ENCODE measurements at places on chromosomes 3 and 15.

DNA sequence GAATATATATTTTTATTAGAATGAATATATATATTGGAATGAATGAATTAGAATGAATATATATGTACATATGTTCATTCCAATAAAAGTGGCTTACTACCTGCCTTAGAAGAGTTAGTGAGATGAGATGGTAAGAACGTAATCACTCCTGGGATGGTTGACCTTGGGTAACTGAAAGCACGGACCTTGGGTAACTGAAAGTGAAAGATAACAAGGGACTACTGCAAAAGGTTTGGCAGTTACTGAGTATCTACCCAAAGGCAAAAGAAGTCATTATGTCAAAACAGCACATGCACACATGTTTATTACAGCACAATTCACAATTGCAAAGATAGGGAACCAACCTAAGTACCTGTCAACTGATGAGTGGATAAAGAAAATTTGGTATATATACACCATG, 16.5 kb downstream of the ARNT2 start:
- no peak for DNase-seq

- DNase-seq: no peak
Measured at GRCh38 chr3:163306405-163306804, 1771.9 kb downstream of the SI start.

DNA sequence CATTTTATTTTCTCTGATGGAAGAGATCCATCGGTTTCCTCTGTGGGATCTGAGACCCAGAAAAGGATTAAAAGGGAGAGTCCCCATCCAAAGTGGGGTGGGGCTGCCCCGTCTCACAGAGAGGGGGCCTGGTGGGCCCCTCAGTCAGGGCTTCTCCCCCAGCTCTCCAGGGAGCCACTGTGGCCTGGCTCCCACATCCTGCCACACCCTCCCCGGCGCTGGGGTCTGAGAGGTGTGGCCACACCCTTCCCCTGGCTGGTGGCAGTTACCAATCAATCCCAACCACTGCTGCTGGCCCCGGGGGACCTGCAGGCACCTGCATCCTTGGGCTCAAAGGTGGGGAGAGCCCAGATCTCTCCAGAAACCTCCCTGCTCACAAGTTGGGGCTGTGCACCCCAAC, 161.8 kb upstream of the IQSEC1 start:
- no peak for DNase-seq

GRCh38 chr15:73992594-73992898, 451 bp upstream of the STOML1 start:
- no peak for DNase-seq

DNA sequence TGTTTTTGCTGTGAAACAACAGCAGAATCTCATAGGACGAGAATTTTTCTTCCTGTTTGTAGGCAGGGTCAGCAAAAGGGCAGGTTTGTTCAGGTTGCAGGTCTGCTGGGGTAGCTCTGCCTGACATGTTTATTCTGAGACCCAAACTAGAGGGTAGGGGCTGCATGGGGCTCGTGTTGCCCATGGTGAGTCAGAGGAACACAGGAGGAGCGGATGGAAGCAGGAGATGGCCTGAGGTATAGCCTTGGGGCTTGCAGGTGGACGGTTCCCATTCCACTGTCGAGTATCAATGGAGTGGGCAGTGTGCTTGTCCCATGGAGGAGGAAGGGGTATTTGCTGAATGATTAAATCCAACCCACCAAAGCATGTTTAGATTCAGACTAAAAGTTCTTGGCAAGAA, 138.9 kb downstream of the APBA2 start:
- no peak for DNase-seq

DNA sequence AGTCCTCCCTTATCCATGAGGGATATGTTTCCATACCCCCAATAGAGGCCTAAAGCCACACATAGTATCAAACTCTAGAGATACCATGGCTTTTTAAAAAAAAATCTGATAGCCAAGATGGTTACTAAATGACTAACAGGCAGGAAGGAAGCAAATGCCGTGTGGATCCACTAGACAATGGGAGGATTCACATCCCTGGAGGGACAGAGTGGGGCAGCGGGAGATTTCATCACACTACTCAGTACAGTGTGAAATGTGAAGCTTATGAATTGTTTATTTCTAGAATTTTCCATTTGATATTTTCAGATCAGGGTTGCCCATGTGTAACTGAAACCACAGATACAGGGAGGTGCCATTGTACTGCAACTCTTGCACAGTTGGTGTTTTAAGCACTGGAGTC, 826.6 kb downstream of the SQOR start:
- DNase-seq: peak; percentile 26

- no peak for DNase-seq
Measured at GRCh38 chr3:10389339-10389738, 68.4 kb upstream of the SEC13 start.

DNA sequence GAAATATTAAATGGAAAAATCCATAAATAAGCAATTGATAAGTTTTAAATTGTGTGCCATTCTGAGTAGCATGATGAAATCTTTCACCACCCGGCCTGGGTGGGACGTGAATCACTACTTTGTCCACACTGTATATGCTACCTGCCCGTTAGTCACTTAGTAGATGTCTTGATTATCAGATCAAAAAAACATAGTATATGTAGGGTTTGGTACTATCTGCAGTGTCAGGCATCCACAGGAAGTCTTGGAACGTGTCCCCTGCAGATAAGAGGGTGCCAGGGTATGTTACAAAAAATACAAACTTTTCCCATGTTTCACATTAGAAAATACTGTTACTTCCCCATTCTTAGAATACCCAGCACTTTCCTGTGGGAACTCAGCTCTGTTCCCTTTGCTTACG, 35.2 kb downstream of the FAM81A start:
- no peak for DNase-seq

DNA sequence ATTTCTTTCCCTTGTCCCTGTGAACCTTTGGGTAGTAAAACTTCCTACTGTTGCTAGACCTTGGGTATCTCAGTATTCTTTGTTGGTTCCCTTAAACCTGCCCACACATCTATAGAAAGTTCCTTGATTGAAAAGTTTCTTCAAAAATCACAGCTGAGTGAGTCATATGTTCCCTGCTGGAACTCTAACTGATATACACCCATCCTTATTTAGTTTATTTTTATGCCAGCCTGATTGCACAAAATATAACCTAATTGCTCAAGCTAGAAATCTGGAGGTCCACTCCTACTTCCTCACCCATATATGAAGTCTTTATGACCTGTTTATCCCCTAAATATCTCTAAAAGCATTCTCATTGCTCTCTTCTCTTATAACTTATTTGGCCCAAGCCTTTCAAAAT, 13.7 kb upstream of the GJD2 start:
- DNase-seq: peak; percentile 30

DNA sequence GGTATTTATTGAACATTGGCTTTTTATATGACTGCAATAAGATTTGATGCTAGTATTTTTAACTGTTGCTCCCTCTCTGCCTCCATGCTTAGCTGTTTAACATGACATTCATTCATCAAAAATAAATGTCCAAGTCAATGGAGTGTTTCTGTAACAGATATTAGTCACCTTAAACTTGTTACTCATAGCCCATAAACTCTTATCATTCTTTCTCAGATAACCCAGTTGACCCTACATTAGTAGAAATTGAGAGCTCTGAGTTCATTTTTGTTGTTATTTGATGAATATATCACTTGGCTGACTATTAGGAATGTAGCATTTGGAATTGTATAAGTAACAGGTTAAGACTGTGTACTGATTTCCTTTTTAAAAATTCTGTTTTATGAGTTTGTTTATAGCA, 201.1 kb downstream of the UBE2E2 start:
- DNase-seq: no peak

- no peak for DNase-seq
Measured at GRCh38 chr3:23880703-23881339, 36.0 kb downstream of the NKIRAS1 start.

- DNase-seq: no peak
Measured at GRCh38 chr15:74123131-74123429, 7.3 kb upstream of the ISLR2 start.

GRCh38 chr3:115275896-115276295, 128.8 kb upstream of the ZBTB20 start:
- peak; percentile 30 for DNase-seq

DNA sequence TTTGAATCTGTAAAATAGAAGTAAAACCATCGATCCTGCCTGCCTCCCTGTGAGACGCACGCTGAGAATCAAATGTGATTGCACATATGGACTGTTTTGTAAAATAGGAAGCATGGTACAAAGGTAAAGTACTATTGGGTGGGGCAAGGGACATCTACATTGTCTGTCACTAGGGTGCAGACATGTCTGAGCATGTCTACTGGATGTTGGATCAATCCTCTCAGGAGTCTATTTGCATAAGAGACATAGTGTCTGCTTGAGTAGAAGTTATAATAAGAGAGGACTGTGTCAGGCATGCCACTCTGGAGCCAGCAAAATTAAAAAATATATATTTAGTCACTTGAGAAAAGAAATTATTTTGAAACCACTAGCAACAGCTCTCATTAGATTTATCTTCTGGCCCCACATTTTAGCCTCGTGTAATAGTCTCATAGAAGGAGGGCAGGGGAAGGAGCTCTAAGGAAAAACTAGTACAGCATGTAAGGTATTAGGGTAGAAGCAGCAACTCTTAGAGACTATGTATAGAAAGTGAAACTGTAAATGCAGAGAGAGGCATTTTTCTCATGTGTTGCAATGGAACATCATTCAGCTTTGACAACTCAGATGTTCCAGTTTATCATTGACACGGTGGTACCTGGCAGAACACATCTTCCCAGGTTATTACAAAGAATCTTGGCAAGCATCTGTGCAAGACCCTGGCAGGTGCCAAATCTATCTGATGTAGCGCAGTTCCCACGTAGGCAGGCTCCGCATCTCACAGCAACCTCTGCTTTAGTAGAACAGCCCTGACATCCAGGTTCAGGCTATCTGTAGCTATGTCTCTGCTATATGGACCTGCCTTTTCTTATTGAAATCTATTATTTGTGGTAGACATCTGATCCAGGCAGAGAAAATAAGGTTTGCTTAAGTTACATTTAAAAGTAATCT, 85.2 kb upstream of the CHL1 start:
- no peak for DNase-seq

GRCh38 chr3:18189282-18190050, 235.7 kb downstream of the SATB1 start:
- DNase-seq: peak; percentile 51

- peak; percentile 77 for DNase-seq
Measured at GRCh38 chr15:66882251-66883020, 180.4 kb downstream of the SMAD6 start.

GRCh38 chr3:29922992-29923746, 642.3 kb downstream of the RBMS3 start:
- peak; percentile 95 for DNase-seq

- no peak for DNase-seq
Measured at GRCh38 chr3:169083163-169083562, 580.3 kb downstream of the MECOM start.

DNA sequence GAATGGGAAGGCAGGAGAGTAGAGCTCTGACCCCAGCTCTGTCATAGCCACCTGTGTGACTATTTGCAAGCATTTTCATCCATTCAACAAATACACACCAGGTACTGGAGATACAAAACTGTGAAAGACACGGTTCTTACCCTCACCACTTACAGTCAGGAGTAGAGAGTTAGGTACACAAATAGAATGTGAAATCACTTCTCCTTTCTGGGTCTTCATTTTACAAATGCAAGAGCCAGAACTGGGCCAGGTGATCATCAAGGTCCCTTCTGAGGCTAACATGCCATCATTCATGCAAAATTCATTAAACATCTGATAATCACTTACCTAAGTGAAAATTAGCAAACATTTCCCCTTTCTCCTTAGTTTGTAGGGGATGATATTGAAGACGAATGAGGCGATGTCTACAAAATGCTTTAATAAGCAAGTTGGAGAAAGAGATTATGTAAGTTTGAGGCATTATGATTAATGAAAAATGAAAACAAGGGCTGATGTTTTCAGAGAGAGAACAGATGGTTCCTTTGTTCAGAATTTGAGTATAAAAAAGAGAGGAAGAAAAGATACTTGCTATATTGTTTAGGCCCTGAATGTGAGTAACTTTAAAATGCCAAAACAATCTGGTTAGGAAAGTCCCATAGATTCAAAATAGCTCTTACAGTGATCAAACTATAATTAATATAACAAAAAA, 88.6 kb downstream of the LPP start:
- no peak for DNase-seq

GRCh38 chr15:77052556-77052955, 18.4 kb downstream of the TSPAN3 start:
- DNase-seq: no peak

DNA sequence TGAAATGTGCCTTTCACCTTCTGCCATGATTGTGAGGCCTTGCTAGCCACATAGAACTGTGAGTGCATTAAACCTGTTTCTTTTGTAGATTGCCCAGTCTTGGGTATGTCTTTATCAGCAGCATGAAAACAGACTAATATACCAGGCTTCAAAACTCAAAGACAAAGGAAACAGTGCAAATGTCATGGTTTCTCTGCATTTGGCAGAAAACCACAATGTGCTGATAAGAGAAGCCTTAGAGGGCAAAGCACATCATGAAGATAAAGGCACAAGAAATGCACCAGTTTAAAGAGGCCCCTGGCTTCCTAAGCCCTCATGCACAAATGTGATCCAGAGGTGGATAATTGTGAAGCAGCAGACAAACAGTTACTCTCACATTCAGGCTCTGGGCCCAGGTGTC, 259.2 kb downstream of the CPNE4 start:
- DNase-seq: no peak

DNA sequence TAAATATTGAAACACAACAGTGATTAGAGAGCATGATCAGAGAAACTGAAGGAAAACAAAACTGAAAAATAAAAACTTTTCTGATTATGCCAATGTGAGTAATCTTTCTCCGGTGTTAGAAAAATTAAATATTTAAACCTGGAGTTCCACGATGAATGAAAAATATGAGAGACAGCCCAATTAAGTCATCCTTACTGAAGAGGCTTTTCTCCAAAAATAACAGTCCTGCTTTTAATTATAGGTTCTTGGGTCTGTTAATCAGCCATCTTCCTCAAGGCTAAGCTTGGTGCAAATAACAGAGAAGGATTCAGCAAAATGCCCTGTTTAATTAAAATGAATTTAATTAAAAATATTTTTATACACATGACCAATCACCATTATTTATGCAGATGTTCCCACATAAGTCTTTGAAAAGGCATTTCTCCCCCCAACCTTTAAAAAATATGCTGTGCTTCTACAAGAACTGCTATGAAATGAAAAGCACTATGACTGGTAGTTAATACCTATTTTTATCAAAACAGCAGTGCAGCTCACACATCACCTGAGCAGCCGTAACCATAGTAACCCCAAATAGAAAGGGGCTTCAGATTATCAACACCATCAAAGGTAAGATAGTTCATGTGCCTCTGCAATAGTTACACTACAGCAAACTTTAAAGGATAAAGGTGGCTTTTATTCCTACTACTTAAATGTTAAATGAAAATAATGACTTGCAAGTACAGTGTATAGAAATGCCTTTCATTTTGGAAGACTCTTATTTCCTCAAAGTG, 175.7 kb downstream of the SLC9A9 start:
- DNase-seq: peak; percentile 21

DNA sequence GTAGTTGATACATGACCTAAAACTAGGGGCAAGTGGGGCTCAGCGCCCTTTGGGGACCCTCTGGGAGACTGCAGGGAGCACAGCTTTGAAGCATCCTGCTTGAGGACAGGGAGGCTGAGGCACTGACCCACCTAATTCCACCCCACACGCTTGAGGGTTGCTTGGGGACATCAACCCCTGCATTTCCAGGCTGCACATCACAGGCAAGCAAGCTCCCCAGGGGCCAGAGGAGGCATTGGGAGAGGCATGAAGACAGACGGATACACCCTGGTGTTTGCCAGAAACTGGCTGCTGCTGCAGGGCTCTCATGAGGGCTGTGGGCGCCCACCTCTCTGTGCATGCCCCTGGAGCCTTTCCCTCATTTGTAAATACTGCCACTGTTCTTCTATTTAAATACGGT, 99.3 kb downstream of the ABHD5 start:
- no peak for DNase-seq

- DNase-seq: no peak
Measured at GRCh38 chr3:150727653-150728502, 24.2 kb upstream of the ERICH6 start.

Measured in foreskin fibroblast (primary cell).